ENCODE measurements at places on chromosomes 16 and 17.

GRCh38 chr16:9297437-9298113 lies 206.1 kb downstream of the HAPSTR1 start:
- no peaks in the 10 kb centered on the region for H3K36me3 ChIP-seq
- no peaks in the 10 kb centered on the region for H3K4me1 ChIP-seq
- no peak overlapping the region for H3K4me3 ChIP-seq
- no peak overlapping the region for H3K27ac ChIP-seq
- DNase-seq, result peak; percentile 70

DNA sequence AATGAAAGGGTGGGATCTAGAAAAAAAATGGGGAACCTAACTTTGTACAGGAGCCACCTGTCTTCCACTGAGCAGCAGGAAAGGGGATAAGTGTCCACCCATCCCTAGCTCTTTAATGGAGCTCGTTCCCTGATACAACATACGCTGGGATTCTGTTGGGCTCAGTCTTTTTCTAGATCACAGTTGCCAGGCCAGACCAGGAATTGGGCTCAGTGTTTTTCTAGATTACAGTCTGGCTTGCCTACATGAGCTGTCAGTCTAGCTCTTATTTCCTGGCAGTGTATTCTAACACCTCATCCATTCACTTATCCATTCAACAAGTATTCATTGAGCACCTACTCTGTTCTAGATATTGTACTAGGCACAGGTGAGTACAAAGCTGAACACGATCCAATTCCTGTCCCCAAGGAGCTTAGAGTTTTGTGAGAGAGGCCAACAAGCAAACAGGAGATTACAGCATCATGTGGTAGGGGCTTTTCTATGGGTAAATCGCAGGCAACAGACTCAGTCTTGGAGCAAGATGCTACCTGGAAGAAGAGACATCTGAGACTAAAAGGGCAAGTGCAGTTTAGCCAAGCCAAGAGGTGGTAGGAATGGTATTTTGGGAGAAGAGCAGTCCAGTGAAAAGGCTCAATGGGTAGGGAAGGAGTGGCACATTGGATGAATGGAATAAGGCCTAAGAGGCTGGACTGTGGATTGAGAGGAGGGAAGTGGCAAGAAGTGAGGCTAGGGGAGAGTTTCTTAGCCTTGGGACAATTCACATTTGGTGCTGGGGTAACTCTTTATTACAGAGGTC lies 138.0 kb upstream of the HS3ST2 start:
- DNase-seq, result no peak
- H3K4me3 ChIP-seq, result no peak overlapping the region
- no peak overlapping the region for H3K27ac ChIP-seq

DNA sequence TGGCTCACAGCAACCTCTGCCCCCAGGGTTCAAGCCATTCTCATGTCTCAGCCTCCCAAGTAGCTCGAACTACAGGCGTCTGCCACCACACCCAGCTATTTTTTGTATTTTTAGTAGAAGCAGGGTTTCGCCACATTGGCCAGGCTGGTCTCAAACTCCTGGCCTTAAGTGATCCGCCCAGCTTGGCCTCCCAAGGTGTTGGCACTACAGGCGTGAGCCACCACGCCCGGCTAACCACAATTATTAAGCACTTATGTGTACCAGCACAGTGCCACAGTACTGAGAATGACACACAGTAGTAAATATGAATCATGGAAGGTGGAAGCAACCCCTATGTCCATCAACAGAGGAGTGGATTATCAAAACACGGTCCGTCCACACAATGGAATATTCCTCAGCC lies 49.8 kb downstream of the COTL1 start:
- no peaks in the 10 kb centered on the region for H3K36me3 ChIP-seq
- no peak overlapping the region for H3K4me3 ChIP-seq
- H3K4me1 ChIP-seq, result no peaks in the 10 kb centered on the region

GRCh38 chr17:16329519-16330271 lies 23.6 kb downstream of the CENPV start:
- no peaks in the 10 kb centered on the region for H3K4me1 ChIP-seq
- H3K36me3 ChIP-seq, result peaks cover 9% of the 10 kb centered on the region
- H3K27ac ChIP-seq, result no peak overlapping the region
- no peak for DNase-seq

- H3K4me1 ChIP-seq, result no peaks in the 10 kb centered on the region
- DNase-seq, result no peak
- no peak overlapping the region for H3K4me3 ChIP-seq
- H3K27ac ChIP-seq, result no peak overlapping the region
- H3K27me3 ChIP-seq, result no peaks in the 10 kb centered on the region
These were observed 70.8 kb downstream of the MAP2K6 start for GRCh38 chr17:69485251-69485661.

DNA sequence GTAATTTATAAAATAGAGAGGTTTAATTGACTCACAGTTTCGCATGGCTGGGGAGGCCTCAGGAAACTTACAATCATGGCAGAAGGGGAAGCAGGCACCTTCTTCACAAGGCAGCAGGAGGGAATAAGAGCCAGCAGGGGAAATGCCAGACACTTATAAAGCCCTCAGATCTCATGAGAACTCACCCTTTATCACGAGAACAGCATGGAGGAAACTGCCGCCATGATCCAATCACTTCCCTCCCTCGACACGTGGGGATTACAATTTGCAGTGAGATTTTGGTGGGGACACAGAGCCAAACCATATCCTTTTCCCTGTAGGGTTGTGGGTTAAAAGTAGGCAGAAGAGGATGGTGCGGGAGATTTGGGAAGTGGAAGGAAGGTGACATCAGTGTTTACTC lies 101.4 kb downstream of the BMERB1 start:
- peak; percentile 41 for DNase-seq
- no peaks in the 10 kb centered on the region for H3K4me1 ChIP-seq
- no peak overlapping the region for H3K27ac ChIP-seq
- no peak overlapping the region for H3K4me3 ChIP-seq
- no peaks in the 10 kb centered on the region for H3K36me3 ChIP-seq

DNA sequence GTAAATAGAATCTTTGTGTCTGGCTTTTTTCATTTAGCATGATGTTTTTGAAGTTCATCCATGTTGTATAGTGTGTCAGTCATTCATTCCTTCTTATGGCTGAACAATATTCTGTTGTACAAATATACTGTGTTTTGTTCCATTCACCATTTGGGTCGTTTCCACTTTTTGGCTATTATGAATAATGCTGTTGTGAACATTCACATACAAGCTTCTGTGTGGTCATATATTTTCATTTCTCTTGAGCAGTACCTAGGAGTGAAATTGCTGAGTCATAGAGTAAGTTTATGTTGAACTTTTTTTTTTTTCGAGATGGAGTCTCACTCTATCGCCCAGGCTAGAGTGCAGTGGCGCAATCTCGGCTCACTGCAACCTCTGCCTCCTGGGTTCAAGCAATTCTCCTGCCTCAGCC lies 32.3 kb upstream of the TAOK1 start:
- H3K4me3 ChIP-seq, result no peak overlapping the region
- H3K4me1 ChIP-seq, result no peaks in the 10 kb centered on the region
- H3K27ac ChIP-seq, result no peak overlapping the region
- H3K36me3 ChIP-seq, result no peaks in the 10 kb centered on the region

All from mesendoderm (in vitro differentiated cells).